ENCODE measurements at places on chromosomes 6 and 20.

DNA sequence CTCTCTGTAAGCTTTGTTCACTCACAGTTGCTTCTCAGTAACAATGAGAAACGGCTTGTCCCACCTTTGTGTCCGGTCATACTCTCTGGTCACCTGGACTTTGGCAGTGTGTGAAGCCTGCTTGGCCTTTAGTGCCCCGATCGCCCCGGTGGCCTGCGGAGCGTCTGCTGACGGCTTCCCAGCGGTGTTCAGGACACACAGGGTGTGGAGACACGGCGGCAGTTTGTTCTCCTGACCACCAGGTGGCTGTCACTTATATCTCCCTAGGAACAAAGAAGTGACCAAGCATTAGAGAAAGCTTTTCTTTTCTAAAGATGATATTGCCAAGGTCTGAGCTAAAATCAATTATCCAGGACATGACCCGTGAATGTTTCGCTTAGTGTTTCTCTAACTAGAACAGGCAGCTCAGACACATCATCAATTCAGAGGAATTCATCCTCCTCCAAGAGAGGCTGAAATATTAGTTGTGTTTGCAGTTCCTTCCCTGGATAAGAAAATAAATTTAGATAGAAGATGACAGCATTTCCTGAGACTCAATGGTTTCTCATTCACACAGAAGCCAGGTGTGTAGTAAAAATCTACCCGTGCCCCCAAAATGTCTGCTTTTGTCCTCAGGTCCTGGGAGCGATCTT, 167.4 kb upstream of the THBS2 start:
- DNase-seq: no peak

DNA sequence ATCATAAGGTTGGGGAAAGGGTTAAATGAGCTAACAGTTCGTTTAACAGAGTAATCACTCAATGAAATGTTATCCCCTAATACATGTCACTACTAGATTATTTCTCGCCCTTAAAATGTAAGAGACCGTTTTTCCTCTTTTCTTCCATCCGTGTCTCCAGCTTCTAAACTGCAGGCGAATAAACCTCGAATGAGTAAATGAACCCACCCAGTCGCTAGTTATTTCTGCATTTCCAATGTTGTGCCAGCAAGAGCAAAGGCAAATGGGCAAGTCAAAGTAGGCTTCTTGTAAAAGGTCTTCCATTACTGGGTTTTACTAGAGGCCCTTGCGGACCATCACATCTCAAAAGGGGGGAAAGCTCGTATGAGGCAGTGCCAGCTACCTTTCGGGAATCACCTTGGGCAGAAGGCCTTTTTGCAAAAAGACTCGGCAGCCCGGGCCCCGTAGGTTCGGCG, 400 bp upstream of the SMAP1 start:
- DNase-seq: no peak

DNA sequence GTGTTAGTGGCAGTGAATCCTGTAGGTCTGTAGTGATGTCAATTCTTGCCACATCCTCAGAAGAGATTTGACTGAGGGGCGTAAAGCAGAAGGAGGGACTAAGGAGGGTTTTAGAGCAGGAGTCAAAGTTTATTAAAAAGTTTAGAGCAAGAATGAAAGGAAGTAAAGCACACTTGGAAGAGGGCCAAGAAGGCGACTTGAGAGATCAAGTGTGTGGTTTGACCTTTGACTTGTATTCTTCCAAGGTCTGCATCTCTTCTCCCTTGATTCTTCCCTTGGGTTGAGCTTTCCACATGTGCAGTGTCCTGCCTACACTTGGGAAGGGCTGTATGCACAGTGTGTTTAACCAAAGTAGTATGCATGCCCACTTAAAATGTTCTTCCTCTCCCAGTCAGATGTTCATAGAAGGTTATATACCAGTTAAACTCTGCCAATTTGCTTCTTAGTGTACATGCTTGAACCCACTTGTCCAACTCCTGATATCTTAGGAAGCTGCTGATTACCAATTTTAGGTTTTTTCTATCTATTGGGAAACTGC, 627.6 kb downstream of the MMUT start:
- no peak for DNase-seq

DNA sequence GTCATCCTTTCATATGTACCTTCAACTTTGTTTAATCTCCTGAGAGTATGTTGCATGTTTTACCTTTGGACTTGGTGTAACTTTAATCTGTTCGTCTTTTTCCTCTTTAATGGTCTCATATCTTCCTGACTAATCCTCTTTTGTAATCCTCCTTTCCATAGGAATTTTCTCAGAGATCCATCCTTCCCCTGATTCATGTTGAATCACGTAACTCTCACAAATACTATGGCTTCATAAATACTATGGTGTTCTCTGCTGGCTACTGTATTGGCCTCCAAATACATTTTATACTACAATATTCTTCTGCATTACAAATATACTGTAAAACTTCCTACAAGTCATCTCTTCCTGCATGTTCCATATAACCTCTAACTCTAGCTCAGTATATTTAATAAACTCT, 317.7 kb upstream of the ADGRB3 start:
- DNase-seq: no peak

GRCh38 chr6:1387538-1387875, 1.9 kb upstream of the FOXF2 start:
- DNase-seq: no peak

DNA sequence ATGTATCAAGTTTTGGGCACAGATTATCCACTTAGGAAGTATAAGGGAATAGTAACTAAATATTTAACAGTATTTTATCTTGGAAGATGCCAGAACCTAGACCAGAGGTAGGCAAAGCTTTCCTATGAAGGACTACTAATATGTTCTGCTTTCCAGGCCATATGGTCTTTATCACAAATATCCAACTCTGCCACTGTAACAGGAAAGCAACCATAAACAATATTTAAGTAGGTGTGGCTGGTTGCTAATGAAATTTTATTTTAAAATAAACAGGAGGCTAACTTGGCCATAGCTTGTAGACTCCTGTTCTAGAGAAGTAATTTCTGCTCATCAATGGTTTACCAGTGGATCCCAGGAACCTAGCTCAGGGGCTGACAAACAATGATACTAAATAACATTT, 39.4 kb downstream of the NOL7 start:
- DNase-seq: no peak

DNA sequence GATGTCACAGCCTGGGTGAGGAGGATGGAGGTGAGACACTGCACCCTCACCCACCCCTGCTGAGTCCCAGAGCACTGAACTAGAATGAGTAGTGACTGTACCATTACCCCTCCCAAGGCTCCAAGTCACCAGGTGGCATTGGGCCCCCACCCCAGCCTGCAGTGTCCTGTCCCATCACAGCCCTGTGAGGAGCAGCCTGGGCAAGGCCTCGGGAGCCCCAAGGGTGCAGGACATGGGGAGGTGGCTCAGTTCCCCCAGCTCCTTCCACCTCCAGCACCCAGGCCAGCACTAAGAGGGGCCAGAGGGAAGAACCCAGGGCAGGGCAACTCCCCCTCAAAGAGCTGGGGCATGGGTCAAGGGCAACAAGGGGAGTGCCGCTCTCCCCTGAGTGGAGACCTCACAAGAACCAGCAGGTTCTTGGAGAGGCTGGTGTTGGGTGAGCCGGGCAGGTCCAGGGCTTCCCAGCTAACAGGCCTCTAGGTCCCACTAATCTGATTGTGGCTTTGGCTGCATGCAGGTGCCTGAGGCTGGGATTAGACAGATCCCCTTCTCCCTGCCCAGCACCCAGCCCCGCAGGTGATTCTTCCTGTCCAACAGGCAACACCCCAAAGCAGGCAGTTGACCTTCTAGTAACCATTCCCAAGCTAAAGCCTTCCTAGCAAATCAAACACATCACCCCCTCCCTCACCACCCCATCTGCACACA, 2.6 kb downstream of the CST4 start:
- DNase-seq: no peak

DNA sequence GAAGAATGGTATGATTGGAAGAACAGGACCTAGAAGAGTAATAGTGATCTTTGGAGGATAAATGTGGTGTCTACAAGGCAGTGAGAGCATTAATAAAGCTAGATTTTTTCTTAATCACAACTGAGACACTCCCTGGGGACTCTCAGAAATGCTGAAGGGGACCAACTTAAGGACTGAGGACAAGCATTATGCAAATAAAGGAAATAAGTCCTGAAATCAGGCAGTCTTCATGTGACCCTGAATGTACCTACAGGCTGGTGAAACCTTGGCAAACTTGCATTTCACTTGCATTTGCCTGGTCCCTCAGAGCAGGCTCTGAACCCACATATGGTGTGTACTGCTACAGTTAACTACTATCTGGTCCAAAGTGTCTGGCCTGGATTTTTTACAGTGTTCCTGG, 19.3 kb upstream of the TTK start:
- DNase-seq: no peak

DNA sequence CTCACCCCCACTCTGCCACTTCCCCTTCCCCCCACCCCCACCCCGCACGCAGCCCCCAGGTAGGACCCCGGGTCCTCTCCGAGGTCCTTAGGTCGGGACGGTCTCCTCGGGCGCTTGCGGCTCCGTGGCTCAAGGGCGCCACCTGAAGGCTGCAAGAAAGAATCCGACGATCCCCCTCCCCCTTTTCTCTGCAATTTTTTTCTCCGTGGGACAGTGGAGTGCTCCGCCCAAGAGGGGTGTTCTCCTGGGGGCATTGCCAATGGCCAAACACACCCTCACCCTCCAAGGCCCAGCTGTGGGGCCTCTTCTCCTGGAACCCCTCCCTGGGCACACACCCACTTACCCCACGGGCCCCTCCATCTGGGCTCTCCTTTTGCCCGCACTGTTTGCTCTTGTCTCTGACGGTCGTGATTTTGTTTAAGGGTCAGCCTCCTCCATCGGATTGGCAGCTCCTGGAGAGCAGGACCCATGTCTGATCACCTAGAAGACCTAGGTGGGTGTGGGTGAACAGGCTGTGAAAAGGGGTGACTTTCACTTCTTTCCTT, 1.1 kb upstream of the TMEM74B start:
- no peak for DNase-seq

- DNase-seq: no peak
Observed at GRCh38 chr6:168370310-168370991, 50.9 kb upstream of the DACT2 start.

DNA sequence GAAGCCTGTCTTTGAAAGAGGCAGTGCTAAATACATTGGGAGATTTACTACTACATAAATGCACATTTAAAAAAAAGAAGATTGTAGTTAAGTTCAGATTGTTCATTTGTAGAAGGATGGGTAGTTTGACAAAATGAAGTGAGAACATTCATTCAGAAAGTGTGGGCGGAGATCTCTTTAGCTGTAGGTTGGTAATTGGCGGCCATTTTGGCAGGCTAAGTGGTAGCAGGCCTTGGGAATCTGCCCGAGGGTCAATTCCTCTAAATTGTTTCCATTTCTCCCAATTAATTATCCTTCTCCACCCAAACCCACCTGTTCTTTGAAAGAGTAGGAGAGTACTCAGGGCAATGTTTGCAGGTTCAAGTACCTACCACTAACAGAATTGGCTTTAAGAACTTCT, 17.9 kb downstream of the SOX4 start:
- no peak for DNase-seq

GRCh38 chr6:161676586-161676985, 402.7 kb upstream of the AGPAT4 start:
- DNase-seq: no peak

DNA sequence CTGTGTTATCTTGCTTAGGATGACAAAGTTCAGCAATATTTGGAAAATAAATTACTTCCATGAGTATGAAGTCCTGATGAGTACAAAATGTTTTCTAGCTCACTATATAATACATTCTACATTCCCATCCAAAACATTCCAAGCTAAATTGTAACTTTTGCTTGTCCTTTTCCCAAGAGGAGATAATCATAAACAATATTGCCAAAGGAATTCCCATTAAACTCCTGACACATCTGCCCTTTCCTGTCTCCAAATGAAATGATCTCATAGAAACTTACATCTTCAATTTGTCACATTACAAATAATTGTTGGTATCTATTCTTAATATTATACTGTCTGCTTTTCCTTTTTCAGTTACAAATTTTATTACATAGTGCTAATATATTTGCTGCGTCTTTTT, 20.4 kb upstream of the SENP6 start:
- no peak for DNase-seq

DNA sequence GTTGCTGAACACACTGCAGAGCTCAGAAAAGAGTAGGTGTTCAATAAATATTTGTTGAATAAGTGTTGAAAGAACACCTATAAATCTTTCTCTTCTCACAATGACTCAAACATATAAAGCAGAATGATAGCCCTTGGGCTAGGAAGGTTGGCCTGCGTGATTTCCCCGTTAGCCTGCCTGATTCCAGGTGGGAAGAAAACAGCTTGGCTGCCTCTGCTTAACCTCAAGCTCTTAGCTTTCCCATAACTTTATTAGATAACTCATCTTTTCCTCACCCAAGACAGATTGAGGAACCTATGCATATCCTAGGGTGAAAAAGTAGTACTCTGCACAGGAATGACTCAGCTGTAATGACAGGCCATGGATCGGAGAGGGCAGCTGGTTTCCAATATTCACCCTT, 300.3 kb upstream of the ID4 start:
- peak; percentile 58 for DNase-seq

DNA sequence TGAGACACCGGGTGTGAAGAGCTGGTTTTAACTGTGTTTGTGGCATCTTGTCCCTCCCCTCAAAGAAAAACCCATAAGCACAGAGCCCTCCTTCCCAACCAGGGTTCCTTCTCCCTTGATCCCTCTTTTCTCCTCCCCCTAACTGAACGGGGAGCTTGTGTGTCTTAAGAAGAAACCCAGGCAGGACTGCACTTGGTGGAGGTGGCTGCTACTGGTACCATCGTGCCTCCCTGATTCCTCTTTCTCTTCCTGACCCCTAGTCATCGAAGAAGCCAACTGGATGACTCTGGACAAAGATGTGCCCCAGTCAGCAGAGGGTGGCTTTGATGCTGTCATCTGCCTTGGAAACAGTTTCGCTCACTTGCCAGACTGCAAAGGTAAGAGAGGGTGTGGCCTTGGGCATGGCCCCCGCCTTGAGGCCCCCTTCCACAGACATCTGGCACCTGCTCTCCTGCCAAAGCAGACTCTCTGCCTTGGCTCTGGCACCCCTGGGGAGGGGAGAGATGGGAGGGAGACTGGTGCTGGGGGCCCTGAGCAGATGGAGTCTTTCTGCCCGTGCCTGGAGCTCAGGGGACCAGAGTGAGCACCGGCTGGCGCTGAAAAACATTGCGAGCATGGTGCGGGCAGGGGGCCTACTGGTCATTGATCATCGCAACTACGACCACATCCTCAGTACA, 2.1 kb downstream of the GNMT start:
- no peak for DNase-seq

- no peak for DNase-seq
Observed at GRCh38 chr6:139515511-139515910, 141.1 kb upstream of the CITED2 start.

GRCh38 chr6:36666826-36667591, 11.5 kb upstream of the CDKN1A start:
- DNase-seq: peak; percentile 90

GRCh38 chr6:3046295-3046694, 22.0 kb upstream of the RIPK1 start:
- no peak for DNase-seq

- no peak for DNase-seq
Observed at GRCh38 chr20:25145131-25145530, 50.4 kb upstream of the ENTPD6 start.

- DNase-seq: no peak
Observed at GRCh38 chr6:114421199-114421598, 78.4 kb upstream of the HS3ST5 start.

- no peak for DNase-seq
Observed at GRCh38 chr6:10516953-10517352, 4.2 kb upstream of the GCNT2 start.

- no peak for DNase-seq
Observed at GRCh38 chr6:26471970-26472369, 14.2 kb downstream of the BTN2A1 start.
